ENCODE measurements at places on chromosomes 7 and 10. TPM values are rescaled to one million over a fixed set of nuclear protein-coding genes. Genes with fewer than 3 reads are reported as not detected.

Gene FBXL13
- 2.5 TPM for total RNA-seq

Gene CTAGE4
- total RNA-seq: 2.3 TPM

DNA sequence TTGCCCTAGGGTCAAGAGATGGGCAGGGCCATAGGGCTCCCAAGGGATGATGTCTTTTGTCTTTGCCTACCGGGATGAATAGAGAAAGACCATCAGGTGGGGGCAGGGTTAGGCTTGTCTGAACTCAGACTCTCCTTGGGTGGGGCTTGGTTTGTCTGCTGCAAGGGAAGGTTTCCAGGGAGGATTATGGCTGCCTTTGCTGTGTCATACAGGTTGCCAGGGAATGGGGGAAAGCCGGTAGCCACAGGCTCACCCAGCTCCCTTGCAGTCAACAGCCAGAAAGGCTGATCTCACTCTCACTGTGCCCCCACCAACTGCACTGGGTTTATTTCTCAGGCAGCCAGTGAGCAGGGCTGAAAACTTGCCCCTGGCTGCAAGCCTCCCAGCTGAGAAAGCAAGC is 253.2 kb downstream of the POLR1F start:
- DNase-seq: no peak

GRCh38 chr7:150927157-150927955 is 50.8 kb downstream of the KCNH2 start:
- no peak for DNase-seq

DNA sequence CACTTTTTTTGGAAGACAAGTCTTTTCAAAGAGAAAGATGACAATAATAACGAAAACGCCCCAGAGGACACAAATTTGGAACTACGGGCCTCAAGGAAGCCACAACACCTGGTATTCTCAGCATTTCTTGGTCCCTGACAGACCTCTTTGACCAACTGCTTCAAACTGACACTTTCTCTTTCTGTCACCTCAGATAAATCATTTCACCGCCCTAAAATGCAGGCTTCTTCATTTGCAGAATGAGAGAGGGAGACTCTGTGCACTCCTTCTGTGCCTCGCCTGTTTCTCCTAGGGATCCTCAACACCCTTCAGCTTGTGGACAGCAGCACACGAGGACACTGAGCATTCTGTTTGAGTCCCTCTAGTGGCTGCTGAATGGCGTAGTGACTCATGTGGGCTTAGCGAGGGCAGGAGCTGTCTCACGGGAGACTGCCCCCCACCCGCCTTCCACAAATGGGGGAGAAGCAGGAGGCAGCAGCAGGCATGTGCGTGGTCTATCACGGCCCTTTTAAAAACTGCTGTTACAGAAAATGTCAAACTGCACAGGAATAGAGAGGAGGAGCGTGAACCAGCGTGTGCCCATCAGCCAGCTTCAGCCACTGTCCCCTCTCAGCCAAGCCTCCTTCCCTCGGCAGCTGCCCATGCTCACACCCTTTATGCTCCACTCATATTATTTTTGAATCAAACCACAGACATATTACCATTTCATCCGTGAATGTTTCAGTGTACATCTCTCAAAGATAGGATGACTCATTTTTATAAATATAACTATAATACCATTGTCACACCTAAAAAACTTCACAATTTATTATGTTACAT is 41.4 kb downstream of the GSDME start:
- DNase-seq: no peak

Gene PDGFA
- total RNA-seq: 36.5 TPM

Gene SFTPA1
- 6.3 TPM for total RNA-seq

Gene CCDC3
- 114 TPM for total RNA-seq

GRCh38 chr7:103541947-103542346 is 95.9 kb upstream of the SLC26A5 start:
- DNase-seq: no peak

- no peak for DNase-seq
These were observed 19.1 kb upstream of the SOSTDC1 start for GRCh38 chr7:16484453-16485158.

Gene VWDE
- total RNA-seq: 2.8 TPM
